Activated CD8-positive, alpha-beta memory T cell treated with anti-CD3 and anti-CD28 coated beads for 4 hours (primary cell): ENCODE measurements at places on chromosomes 4 and X.

DNA sequence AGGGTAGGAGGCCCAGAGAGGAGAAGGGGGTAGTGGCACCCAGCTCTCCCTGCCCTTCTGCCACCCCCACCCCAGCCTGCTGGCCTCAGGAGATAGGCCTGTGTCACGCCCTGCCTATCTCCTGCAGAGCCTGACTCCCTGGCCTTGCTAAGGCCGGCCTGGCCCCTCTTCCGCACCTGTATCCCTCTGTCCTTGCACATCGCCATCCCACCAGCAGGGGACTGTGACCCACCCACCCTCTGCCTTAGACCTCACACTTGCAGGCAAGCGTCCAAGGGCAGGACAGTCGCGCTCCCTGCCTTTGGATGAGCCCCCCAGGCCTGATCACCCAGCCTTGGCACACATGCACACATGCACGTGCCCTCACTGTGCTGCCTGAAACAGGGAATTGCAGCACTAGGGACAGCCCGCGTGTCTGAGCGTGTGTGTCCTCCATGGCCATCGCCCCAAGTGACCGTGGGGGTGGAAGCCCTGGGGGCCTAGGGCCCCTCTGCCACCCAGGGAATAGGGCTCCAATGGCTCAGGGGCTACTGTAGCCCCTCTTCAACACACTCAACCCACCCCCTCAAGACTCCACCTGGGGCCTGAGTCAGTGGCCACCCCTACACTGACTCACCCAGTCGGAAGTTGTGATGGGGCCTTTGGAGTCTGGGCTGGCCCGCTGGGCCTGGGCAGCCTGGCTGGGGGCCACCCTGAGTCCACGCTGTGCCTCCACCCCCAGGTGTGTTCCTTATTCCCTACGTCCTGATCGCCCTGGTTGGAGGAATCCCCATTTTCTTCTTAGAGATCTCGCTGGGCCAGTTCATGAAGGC, 2.1 kb downstream of the SLC6A8 start:
- no peak for DNase-seq

GRCh38 chr4:81714291-81714690, 242.6 kb upstream of the RASGEF1B start:
- no peak for DNase-seq

GRCh38 chr4:53907772-53908171, 156.6 kb downstream of the CHIC2 start:
- no peak for DNase-seq

DNA sequence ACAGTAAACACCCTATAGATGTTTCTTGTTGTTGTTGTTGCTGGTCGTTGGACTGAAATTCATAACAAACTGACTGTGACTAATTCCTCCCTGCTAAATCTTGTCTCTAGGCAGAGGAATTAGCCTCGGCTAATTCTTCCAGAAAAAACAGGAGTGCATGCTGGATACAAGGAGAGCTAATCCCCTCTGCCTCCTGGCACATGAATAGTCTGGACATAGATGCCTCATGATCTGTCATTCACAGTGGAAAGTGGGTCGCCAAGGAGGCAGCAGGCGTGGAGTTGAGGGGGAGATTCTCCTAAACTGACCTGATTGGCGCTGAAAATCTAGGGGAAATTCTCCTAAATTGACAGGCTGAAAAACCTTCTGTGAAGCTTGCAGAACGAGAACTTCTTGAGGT, 220.1 kb downstream of the DCTD start:
- DNase-seq: no peak

DNA sequence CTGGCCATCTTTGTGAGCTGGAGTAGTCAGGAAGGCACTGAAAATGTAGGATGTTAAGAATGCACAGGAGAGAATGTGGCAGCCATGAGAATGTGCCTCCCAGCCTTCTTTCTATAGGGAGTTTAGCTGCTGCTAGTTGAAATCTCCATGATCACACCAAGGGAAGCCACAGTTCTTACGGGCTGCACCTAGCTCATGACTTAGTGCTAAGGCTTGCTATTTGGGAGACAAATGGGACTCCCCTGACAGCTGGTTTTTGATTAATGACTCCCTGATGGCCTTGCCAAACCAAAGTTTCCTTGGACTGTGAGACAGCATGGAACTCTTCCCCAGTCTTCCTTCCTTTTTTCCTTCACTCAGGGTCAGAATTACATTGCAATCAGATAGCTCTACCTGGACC, 9.2 kb downstream of the CTSO start:
- DNase-seq: no peak

DNA sequence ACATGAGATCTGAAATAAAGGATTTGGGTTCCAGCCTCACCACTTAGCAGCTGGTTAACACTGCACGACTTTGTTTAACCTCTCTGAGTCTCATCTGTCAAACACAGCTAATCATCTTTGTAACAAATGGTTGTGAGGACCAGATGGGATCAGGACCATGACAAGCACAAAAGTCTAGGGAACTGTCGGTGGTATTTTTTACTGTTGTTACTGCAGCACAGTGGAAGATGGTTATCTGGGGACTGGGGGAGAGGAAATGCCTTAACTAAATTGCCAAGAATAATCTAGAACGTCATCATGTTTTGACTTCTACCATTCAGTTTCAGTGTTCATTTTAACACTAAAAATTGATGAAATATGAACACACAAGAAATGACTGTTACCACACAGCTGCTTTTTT, 99.5 kb downstream of the ADGRA3 start:
- no peak for DNase-seq

DNA sequence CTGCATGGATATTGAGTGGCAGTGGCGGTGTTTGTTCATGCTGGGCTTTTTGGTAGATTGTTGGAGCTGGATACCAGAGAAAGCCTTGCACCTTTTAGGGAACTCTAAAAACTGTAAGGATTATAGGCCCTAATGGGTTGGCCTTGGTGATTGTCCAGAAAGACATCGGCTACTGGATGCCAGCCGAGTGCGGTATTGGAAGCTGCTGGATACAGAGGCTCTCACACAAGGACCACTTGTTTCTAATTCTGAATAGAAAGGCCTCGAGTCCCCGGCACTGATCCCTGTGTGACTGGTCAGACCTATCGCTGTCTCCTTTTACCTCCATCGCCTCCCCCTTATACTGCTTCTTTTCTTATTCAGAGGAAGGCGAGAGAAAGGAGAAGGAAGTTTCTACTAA, 27.3 kb upstream of the SCOC start:
- DNase-seq: no peak

- no peak for DNase-seq
These were observed 10.9 kb upstream of the EXOSC9 start for GRCh38 chr4:121789960-121790829.
